Activated CD8-positive, alpha-beta memory T cell treated with anti-CD3 and anti-CD28 coated beads for 1 hour (primary cell): ENCODE measurements at places on chromosomes 2 and 18.

GRCh38 chr2:64325477-64325851 is 128.5 kb upstream of the LGALSL start:
- no peak for DNase-seq

DNA sequence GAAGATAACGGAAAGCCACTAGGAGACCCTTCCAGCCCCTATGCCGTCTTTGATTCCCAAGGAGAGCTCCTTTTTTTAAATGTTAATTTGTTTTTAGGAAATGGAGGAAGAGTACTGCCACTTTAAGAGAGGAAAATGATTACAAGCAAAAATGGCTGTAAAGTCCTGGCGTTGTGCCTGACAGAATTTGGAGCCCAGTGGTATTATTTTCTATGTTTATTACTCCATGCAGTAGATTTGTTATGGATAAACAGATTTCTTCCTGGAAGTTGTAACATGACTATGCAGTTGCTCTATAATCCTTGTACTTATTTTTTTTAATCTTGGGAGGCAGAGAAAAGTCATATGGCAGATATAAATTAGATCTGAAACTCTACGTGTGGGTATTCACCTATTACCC is 141.3 kb downstream of the GBX2 start:
- no peak for DNase-seq

DNA sequence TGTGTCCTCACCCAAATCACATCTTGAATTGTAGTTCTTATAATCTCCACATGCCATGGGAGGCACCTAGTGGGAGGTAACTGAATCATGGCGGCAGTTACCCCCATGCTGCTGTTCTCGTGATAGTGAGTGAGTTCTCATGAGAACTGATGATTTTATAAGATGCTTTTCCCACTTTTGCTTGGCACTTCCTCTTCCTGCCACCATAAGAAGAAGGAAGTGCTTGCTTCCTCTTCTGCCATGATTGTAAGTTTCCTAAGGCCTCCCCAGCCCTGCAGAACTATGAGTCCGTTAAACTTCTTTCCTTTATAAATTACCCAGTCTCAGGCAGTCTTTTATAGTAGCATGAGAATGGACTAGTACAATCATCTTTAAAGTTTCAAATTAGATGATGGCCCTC is 902.4 kb upstream of the PIK3C3 start:
- DNase-seq = no peak

- DNase-seq = no peak
Measured at GRCh38 chr2:42848265-42848664, 55.9 kb upstream of the HAAO start.

- DNase-seq = no peak
Measured at GRCh38 chr2:92073036-92073814, 2798.0 kb upstream of the TEKT4 start.

DNA sequence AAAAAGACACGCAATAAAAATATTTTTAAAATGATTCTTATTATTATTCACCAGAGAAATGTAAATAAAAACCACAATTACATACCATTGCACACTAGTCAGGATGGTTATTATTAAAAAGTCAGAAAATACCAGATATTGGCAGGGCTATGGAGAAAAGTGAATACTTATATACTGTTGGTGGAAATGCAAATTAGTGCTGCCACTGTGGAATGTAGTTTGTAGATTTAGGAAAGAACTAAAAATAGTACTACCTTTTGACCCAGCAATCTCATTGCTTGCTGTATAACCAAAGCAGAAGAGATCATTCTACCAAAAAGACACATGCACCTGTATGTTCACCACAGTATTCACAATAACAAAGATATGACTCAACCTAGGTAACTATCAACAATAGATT is 1237.3 kb upstream of the FAM98A start:
- no peak for DNase-seq

DNA sequence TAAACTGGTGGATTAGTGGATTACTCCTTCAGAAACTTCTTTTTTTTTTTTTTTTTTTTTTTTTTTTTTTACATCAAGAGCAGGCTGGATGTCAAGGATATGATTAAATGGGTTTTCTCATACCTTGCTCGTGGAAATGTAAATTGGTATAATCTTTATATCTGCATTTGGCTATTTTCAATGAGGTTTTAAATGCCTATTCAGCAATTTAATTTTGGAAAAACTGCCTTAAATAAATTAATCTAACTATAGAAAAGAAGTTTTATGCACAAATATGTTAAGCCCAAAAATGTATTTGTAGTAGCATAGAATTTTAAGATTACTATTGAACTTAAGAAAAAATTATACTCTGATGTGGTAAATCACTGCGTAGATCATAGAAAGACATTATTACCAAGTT is 11.4 kb upstream of the GAREM1 start:
- no peak for DNase-seq

- no peak for DNase-seq
Measured at GRCh38 chr2:54394392-54394791, 61.7 kb upstream of the SPTBN1 start.

DNA sequence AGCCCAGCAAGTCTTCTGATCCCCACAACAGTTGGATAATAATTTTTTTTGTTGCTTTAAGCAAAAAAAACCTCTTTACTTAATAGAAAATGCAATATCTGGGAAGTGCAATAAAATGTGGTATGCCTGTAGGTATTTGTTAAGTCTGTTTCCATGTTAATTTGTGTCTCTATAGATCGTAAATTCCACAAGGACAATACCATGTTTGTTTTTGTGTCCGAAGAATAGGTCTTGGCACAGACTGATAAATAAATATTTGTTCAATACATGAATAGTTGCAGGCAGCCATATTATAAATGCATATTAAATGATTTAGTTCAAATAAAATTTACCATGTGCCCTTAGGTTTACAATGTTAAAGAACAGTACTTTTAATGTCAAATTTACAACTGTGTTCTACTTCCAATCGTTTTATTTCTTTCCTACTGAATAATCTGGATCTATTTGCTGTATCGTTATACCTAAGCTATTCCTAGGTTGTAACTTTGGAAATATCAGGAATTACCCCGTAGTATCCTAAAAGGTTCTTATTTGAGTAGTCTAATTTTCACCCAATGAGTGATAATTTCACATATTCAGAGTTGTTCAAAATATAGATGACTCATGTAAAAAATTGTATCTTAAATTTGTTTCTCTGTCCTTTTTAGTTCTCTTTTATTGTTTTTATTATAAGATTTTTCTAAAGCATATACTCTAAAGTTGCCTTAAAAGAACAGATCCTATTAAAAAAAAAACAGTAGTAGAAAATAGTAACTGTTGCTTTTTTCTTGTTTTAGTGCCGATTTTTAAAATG is 151.8 kb downstream of the EHBP1 start:
- DNase-seq = no peak

GRCh38 chr18:68797871-68798270 is at the start of gene CCDC102B:
Gene CCDC102B, plus strand, starts transcription at chr18:68798080. Its CDS starts 38,684 bp downstream, at chr18:68836764.
- no peak for DNase-seq

DNA sequence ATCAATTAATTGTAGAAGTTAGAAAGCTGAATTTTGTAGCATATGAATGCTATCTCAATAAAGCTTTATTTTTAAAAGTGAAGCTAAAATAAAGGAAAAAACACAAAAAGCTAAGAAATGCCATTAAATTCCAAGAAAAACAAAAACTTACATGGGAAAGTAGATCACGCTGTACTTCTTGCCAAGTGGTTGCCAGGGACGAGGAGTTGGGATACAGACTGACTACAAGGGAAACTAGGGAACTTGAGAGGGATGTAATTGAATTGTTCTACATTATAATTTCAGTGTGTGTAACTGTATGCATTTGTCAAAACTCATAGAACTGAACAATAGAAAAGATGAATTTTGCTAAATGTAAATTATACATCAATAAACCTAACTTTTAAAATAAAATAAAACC is 108.1 kb downstream of the DYM start:
- no peak for DNase-seq

- DNase-seq = no peak
Measured at GRCh38 chr2:175817221-175817620, 184.8 kb downstream of the LNPK start.

DNA sequence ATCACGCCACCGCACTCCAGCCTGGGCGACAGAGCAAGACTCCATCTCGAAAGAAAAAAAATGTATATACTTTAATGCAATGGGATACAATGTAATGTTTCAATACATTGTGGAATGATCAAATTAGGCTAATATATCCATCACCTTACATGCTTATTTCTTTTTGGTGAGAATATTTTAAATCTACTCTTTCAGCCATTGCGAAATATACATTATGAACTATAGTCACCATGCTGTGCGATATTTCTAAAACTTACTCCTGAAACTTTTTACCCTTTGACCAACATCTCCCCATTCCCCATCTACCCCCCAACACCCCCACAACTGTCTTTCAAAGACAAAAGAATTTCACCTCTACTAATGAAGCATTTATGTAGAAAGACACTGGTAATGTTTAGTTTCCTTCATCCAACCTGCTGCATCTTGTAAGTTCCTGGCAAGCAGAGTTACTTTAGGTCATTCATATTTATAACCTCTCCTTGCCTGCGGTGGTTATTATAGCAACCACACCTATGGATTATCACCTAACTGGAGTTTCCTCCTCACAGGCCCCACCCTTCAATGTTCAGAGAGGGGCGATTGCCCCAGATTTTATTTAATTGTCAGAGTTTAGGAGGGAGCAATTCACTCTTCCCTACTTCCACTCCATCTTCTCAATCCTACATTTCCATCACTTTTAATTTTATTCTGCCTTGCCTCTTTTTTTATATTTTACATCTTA is 1.2 kb upstream of the ME2 start:
- DNase-seq = no peak

- no peak for DNase-seq
Measured at GRCh38 chr2:224925810-224926100, 116.5 kb downstream of the DOCK10 start.

- DNase-seq = no peak
Measured at GRCh38 chr2:184679219-184680018, 81.1 kb downstream of the ZNF804A start.

GRCh38 chr2:235616885-235617284 is 123.0 kb downstream of the AGAP1 start:
- no peak for DNase-seq

DNA sequence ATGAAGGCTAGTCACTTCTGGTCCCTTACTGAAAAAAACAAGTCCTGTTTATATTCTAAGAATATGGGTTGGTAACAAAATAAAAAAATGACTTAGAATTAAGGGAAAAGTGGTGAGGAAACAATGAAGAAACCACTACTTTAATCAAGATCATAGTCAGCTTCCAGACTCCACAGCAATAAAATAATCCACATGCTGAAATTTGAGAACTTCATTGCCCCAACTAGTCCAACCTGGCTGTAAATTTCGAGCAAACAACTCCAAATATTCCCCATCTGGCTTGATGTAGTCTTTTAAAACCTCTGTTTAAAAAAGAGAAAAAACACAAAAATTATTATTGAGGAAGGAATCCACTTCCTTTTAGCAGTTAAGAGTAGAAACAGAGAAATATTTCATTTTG is 32.5 kb downstream of the METTL4 start:
- no peak for DNase-seq

GRCh38 chr2:46171996-46172546 is 125.1 kb upstream of the EPAS1 start:
- DNase-seq = no peak

DNA sequence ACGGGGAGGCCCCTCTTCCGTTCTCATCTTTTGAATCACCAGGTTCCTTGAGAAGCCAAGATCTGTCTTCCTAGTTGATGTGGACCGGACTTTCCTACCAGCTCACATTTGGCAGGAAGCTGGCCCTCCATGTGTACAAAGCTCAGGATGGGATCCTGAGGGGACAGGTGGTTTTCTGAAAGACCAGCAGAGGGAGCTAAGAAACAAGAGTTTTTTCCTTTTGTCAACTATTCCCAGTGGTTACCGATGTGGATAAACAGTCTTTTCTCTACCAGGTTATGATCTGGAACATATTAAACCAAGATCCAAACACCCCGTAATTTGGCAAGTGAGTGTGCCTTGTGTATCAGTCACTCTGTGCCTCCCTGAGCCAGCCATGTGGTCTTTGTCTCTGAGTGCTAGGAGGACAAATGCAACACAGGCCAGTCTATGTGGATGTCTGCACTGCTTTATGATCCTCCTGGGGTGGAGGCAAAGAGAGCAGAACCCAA is 25.1 kb upstream of the ARHGAP25 start:
- no peak for DNase-seq

GRCh38 chr2:10626837-10627236 is 62.9 kb downstream of the NOL10 start:
- no peak for DNase-seq

DNA sequence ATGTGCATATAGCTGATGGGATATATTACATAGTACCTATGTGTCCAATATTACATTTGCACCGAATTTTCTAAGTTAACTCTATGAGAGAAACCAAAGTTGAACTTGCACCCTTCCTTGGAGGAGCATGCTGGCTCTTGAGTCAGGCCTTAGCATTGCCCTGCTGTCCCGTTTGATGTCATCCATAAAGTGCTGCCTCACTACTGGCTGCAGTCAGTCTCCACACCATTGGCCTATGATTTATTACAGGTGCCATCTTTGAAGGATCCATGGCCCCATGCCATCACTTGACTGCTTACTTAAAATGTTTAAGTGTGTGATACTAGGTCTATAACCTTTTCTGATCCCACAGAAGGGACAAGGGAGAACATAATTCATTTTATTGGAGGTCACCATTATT is 249.3 kb upstream of the RBBP8 start:
- DNase-seq = no peak

GRCh38 chr2:135742325-135742757 is 686 bp downstream of the UBXN4 start:
- DNase-seq = no peak

DNA sequence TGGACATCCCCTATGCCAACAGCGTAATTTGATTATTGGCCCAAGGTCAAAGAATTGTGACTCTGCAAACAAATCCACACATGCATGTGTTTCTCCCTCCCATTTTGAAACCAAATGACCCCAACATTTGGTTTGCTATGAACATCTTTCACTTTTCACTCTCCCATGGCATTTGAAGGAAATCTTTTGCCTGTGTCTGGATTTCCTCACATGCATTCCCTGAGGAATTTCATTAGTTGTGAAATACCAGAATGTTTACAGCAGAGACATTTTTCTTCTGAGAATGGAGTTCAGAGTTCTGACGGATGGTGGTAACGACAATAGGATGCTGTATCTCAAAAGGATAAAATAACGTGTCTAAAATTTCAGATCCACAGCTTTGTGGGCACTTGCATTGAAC is 60.3 kb upstream of the LMAN1 start:
- no peak for DNase-seq

DNA sequence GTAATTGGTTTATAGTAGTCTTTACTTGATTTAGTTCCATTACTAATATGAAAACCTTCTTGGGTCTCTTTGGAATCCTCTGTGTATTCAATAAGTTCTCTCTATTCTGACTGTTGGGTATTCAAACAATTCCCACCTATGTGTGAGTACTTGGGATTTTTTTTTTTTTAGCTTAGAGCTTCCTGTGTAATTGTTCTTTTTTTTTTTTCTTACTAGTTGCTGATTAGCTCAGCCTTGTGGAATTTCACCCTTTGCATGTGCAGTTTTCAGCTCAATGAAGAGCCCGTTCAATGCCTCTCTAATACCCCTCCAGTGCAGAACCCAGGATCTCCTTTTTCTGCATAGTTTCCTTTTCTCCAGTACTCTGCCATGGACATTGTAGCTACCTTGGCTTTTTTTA is 339.1 kb upstream of the GALNT5 start:
- no peak for DNase-seq
